ENCODE measurements at places on chromosomes 4 and X.

DNA sequence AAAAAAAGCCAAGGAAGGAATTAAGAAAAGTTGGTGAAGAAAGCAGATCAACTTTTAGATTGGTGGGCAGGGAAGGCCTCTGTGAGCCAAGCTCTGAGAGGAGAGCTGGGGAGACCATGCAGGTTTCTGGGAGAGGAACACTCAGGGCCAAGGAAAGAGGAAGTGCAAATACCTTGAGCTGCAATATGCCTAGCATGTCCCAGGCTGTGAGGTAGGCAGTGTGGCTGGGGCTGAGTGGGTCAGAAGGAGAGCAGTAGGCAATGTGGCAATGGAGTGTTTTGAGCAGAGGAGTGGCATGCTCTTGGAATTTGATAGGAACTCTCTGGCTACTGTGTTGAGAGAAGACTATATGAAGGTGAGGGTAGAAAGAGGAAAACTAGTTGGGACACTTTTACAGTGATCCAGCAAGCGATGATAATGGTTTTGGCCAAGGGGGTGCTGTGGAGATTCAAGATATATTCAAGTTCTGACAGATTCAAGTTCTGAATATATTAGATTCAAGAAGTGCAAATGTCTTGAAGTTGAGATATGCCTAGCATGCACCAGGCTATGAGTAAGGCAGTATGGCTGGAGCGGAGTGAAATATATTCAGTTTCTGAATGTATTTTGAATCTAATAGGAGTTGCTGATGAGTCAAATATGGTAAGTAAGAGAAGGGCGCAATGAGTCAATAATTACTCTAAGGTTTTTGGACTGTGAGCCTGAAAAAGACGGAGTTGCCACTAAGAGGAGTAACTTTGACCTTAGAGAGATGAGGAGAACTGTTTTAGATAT, 172.5 kb downstream of the CAMK2D start:
- no peak for DNase-seq

DNA sequence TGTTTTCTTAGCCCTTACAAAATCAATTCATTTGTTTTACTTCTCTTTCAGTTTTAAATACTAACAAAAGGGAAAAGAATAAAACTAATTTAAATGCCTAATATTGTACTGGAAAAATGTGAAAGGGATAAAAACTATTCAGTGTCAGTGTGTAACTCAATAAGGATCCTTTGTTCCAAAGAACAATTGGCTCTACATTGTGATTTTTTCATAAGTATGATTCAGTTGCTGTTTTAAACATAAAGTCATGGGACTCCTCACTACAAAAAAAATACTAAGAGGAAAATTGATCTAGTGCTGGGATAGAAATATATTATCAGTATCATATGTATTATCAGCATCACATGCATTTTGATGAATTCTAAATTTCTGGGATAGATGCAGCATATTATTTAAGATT, 199.4 kb upstream of the TRAM1L1 start:
- DNase-seq, result no peak

- no peak for DNase-seq
Measured at GRCh38 chr4:3294401-3295241, 1.8 kb downstream of the RGS12 start.

GRCh38 chr4:140344621-140345020, 28.8 kb upstream of the SCOC start:
- no peak for DNase-seq

- no peak for DNase-seq
Measured at GRCh38 chr4:165207016-165207430, 338 bp upstream of the KLHL2 start.

- no peak for DNase-seq
Measured at GRCh38 chr4:123825596-123826291, 429.1 kb downstream of the SPRY1 start.

GRCh38 chr4:144562019-144562705, 83.8 kb upstream of the HHIP start:
- DNase-seq, result no peak

- DNase-seq, result no peak
Measured at GRCh38 chr4:72858328-72858727, 211.2 kb downstream of the COX18 start.

GRCh38 chr4:152247271-152247975, 288.5 kb downstream of the FBXW7 start:
- DNase-seq, result no peak

All from T-helper 2 cell (primary cell).